ENCODE measurements at places on chromosomes 2 and 18.

DNA sequence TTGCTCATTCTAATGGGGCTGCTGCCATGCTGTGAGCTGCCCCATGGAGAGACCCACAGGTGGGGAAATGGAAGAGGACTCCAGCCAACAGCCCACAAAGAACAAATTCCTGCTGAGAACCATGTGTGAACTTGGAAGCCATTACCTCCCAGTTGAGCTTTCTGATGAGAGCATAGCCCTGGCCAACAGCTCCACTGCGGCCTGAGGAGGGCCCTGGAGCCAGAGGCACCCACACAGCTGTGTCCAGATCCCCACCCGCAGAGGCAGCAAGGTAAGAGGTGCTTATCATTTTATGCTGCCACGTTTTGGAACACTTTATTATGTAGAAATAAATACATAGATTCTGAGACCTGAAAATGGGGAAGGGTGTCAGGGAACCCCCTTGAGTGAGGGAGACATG lies 44.2 kb upstream of the OTOS start:
- no peak for DNase-seq

DNA sequence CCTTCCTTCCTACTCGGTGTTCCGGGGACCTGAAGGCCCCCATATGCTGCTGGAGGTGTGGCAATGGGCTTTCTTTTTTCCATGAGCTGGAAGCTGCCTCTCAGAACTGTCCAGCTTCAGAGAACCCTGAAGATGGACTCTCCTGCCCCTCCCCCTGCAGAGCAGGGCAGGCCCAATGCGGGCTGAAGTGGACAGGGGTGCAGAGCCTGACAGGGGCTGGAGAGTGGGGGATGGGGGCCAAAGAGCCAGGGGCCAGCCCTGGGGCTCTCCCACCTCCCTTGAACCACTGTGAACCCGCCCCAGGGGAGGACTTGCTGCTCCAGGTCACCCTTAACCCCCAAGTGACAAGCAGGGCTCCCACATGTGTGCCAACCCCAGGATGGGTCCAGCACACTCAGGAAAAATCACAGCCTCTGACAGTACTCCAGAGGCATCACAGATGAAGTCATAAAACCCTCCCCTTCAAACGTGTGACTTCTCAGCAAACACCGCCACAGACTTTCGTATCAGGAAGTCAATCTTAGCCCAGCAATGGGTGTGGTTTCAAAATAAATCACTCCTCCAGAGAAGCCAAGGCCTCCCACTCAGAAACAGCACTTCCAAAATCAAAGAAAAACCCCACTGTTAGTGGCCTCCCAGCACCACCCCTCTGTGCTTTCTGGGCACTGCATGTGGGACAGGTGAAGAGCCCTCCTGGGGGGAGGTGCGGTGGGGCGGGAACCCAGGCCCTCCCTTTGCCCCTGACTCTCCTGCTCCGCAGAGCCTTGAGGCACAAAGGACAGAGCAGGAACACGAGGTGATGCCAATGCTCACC lies 135.8 kb downstream of the HDAC4 start:
- DNase-seq, result no peak

GRCh38 chr2:177893880-177894279 lies 178.7 kb downstream of the PDE11A start:
- no peak for DNase-seq

DNA sequence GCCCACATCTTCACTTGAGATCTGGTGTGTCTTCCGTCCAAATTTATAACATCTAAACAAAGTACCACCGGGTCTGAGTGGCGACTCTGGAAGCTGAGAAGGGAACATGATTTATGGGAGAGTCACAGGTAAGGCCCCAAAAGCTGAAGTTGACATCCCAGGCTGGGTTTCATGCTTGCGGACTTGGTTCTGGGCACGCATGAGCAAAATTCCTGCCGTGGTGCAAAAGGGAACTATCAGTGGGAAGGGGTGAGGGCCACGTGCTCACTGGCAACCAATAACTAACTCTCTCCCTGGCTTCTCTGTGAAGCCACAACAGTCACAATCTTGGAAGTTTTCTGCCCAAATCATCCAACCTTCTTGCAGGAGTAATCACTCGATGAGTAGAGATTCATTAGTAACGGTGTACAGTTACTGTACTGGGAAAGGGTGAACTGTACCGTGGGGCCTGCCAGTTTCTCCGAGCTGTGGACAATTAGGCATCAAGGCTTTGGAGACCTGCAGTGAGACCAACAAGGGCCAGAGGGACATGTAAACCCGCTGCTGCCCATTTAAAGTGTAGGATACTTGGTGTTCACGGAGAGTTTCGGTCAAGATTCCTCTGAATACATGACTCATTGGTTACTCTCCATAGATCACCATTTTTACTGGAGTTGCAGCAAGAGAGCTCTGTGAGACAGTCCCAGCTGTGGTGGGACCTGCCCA lies 69.4 kb upstream of the ASB18 start:
- DNase-seq, result no peak

- DNase-seq, result no peak
These were observed 28.4 kb upstream of the MGAT4A start for GRCh38 chr2:98759338-98759737.

GRCh38 chr2:102072741-102073140 lies 69.8 kb upstream of the IL1R1 start:
- DNase-seq, result no peak

DNA sequence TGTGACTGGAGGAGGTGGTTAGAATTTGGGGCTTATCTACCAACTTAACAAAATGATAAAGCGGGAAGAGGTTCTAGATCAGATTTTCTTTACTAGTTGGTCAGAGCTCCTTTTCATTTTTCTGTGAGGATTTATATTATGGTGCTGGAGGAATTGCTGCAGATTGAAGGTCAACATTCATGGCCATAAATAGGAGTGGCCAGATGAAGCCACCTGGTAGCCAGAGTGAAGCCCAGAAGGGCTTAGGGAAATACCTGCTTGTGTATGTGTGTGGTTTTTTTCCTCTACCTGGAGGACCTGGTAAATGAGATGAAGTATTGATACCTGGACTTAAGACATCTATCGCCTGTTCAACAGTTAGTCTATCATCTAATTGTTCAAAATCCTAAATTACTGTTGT lies 122.9 kb upstream of the MSTN start:
- DNase-seq, result no peak

- peak; percentile 50 for DNase-seq
These were observed 150.2 kb downstream of the PARD3B start for GRCh38 chr2:204695506-204695905.

DNA sequence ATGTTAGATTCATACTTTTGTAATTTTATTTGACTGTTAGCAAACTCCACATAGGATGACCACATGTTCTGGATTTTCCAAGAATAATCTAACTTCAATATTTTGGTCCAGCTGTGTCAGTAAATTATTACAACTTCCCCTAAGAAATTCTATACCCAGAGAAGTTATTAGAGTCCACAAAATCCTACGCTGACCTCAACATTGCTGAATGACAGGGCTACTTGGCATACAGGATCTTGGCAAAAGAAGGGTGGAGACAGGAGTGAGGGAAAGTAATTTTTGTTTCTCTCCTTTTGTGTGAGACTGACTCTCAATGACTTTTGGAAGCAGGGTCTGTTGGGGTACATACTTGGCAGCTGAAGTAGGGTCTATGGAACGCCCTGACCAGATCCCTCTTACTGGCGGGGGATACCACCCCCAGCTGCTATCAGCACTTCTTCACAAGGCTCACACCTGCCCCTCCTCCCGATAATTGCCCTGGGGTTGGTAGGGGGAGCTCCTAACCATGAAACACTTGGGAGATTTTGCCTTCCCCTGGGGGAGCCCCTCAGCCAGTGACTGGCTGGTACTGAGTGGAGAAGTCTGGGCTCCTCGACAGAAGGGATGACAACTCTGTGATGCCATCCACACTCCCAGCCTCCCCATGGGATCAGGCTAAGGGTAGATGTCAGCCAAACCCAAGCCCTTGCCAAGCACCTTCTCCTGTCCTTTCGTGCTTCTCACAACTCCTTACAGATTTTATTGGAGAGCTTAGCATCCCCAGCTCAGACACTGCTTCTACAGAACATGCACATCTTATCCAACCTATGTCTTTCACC lies 110.6 kb upstream of the FHL2 start:
- no peak for DNase-seq

GRCh38 chr18:22153428-22153827 lies 16.0 kb upstream of the GATA6 start:
- DNase-seq, result no peak

- DNase-seq, result no peak
These were observed 315.7 kb downstream of the GBX2 start for GRCh38 chr2:235852526-235852920.

DNA sequence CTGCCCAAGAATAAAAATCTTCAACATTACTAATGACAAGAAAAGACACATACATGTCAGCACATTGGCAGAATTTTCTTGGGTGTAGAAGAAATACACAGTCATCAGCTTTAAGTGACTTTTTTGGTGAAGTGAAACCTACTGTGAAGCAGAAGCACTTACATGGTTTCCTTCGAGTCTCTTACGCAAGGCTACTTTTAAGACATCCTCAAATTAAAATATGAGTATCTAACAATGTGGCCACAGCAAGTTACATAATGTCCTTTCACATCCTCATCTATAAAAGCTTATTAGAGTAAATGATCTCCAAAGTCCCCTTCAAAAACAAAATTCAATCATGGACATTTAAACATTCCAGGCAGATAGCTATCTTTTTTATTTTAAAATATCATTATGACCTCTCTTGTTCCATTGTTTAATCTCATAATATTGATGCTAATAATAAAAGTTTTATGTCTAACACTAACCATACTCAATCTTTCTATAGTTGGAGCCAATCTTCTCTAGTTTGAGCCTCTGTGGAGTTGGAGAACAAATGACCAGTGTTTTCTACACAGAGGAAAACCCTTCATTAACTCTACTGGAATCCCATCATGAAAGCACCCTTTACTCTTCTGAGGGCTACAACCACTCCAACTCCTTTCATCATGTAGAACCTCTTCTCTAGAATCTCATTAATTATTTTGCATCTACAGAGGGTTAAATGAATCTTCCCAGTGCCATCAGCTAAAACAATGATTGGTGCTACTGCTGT lies 182.2 kb upstream of the ZFP36L2 start:
- DNase-seq, result no peak

DNA sequence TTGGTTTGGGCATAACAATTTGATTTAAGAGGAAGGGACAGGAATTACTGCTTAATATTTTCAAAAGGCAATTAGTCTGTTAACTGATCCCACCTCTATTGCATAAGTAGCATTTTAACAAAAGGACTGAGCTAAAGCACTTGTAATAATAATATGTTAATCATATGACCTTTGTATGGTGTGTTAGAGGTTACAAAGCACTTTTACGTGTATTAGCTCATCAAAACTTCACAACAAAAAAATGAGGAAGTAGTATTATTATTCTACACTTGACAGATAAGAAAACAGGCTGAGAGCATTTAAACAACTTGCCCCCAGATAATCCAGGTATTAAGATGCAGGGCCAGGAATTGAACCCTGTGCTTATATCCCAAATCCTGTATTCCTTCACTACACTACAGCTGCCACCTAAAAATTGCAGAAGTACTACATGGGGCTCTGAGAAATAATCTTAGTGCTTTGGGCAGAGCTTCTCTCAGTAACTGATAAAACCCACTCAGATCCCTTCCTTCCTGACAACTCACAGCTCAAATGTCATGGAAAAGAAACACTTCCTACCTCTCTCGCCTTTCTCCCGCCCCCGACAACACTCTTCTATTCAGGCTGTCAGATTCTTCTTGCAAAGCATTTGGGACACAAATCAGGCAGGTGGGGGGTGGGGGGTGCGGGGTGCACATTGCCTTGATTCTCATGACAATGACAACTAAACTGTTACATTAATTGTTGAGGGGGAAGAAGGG lies 20.7 kb upstream of the KCTD1 start:
- DNase-seq, result no peak

DNA sequence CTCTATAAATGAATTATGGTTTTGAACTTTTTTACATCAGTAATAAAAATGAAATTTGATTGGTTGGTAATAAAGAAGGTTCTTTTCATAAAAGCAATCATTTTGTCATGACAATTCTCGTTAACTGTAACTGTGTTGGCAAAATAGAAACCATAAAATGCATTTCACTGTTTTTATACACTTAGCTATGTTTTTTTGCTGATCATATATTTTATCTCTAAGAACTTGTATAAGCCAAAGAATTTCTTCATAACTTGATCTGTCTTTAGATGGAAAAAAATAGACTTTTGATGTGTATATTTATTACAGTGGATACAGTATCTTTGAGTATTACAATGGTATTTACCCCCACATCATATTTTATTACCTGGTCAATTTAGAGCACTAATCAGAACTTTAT lies 9.7 kb downstream of the MTX2 start:
- DNase-seq, result no peak

- DNase-seq, result no peak
These were observed 20.7 kb upstream of the TTN start for GRCh38 chr2:178827739-178828485.

DNA sequence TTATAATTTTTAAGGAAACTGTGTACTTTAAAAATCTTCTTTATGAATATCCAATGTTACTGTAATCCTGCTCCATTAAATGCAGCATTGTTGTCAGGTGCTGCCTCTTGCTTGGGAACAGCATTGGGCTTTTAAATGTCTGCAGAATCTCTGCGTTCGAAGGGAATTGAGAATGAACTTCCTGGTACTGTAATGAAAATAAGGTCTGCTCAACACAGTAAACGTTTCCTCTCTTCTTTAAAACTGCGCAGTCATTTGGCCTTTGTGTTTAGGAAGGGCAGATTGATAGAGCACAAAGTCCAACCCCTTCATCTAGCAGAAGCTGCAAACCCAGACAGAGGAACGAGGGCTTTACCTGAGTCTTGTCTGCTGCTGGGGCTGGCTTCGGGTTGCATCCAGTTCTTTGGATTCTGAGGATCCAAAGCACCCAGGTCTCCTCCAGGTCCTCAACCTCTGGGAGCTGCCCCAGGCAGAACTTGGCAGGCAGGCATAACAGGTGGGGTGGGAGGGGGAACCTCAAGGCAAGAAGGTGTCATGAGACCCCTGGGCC lies 104.5 kb downstream of the UGGT1 start:
- DNase-seq, result no peak

GRCh38 chr2:72813841-72814240 lies 12.0 kb downstream of the EXOC6B start:
- no peak for DNase-seq

- no peak for DNase-seq
These were observed 337.9 kb upstream of the PKDCC start for GRCh38 chr2:41709702-41710599.

DNA sequence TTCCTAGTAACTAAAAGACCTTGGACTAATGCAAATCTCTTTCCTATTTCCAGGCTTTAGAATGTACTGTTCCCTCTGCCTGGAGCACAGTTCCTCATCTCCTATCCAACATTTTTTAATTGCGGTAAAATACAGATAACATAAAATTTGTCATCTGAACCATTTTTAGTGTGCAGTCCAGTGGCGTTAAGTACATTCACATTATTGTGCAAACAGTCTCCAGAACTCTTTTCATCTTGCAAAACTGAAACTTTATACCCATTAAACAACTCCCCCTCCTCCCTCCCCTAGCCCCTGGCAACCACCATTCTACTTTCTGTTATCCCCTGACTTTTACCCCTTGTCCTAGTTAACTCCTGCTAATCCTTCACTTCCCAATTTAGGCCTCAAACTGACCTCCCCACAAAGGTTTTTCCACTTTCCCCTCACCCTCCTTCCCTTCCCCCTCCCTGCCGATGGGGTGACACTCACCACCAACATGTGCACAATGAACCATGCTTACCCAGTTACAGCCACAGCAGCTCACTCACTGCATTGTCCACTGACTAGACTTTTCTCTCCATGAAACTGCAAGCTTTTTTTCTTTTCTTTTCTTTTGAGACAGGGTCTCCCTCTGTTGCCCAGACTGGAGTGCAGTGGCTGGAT lies 54.8 kb downstream of the KIAA2012 start:
- DNase-seq, result no peak
